ENCODE measurements at places on chromosomes 13 and 19.

GRCh38 chr19:22945560-22945959 lies 57.4 kb downstream of the ZNF728 start:
- no peak for DNase-seq

GRCh38 chr13:52849291-52850071 lies 1.0 kb upstream of the PCDH8 start:
- DNase-seq = no peak

DNA sequence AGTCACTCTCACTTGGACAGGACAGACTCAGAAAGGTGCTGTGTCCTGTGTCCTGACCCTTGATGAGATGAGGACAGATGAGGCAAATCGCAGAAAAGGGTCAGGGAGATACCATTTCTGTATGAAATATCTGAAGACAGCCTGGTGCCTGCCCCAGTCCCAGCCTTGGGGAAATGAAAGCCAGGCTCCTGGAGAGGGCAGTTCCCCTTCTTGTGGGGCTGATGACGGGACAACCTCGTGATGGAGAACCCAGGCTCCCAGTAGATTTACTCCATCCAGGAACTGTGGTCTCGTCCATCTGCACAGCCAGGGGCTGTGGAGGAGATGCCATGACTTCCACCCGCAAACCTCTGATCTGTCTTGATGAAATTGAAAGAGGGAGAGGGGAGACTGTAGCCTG lies 13.8 kb downstream of the LILRB1 start:
- DNase-seq = no peak

DNA sequence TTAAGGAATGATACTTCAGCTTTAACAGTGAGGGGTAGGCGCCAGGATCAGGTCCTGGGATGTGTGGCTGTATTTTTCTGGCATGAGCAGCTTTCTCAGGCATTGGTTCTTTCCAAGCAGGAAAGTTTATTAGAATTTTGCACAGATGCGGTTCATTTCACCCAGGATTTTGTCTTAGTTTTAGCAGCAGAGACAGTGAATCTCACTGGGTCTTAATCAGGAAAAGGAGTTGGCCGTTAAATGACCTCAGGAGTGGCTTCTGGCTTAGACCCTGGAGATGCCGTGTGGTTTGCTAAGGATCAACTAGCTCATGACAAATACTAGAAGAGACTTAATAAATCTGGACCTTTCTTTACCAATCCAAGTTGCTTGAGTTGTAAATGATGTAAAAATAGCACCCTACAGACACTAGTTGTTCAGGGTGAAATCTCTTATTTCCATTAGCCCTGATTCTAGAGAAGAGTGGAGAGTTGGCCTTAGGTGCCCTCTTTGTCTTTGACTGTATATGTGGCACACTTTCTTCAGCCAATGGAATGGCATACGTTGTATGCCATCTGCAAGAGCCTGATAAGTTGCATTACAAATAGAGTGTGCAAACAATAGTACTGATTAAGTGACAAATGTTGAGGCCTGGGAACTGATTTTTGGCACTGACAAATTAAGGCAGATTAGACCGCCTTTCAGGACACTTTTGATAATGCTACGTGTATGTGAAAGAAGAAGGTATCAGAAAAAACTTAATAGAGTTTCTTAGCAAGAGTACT lies 34.0 kb downstream of the LRCH1 start:
- peak; percentile 50 for DNase-seq

- no peak for DNase-seq
Observed at GRCh38 chr19:3565139-3565538, 7.6 kb upstream of the HMG20B start.

- no peak for DNase-seq
Observed at GRCh38 chr19:29645911-29646310, 19.4 kb upstream of the PLEKHF1 start.

- DNase-seq = no peak
Observed at GRCh38 chr19:40862333-40862732, 12.1 kb upstream of the CYP2A6 start.

DNA sequence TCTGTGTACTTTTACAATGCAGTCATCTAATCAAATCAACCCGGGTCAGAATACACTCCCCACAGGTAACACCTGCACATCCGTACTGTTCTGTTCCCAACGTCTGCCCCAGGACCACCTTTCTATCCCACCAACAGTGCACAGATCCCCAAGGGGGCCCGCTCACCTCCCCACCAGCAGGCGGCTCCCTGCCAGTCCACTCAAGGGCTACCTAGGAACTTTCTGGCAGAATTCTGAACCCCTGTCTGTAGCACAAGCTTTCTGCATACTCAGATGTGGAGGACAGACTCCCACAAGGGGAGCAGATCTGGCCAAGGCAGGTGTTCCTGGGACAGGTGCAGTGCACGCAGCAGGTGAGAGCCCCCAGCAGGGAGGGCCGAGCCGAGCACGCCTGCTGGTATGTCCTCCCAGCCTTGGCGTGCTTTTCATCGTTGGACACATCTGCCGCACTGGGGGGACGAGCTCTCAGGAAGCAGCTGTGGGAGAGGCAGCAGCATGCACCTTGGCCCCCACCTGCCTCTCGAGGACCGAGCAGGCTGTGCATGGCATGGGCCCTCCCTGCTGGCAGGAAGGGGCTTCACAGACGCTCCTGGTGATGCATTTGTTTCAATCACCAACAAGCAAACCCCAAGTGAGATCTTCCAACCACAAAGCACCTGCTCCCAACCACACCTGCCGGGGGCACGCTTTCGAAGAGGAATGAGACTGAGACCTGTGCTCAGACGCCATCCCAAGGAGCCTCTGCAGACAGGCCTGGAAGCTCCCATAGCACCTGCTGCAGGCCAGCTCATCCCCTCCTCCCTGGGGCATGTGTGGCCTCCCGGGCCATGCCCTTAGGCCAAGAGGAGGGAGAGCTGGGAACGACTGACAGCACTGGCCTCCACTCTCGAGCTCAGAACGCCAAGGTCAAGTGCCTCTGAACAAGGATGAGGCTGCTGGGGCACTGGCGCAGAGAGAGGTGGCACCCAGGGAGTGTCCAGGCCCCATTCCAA lies 35.9 kb downstream of the RAB20 start:
- DNase-seq = no peak

DNA sequence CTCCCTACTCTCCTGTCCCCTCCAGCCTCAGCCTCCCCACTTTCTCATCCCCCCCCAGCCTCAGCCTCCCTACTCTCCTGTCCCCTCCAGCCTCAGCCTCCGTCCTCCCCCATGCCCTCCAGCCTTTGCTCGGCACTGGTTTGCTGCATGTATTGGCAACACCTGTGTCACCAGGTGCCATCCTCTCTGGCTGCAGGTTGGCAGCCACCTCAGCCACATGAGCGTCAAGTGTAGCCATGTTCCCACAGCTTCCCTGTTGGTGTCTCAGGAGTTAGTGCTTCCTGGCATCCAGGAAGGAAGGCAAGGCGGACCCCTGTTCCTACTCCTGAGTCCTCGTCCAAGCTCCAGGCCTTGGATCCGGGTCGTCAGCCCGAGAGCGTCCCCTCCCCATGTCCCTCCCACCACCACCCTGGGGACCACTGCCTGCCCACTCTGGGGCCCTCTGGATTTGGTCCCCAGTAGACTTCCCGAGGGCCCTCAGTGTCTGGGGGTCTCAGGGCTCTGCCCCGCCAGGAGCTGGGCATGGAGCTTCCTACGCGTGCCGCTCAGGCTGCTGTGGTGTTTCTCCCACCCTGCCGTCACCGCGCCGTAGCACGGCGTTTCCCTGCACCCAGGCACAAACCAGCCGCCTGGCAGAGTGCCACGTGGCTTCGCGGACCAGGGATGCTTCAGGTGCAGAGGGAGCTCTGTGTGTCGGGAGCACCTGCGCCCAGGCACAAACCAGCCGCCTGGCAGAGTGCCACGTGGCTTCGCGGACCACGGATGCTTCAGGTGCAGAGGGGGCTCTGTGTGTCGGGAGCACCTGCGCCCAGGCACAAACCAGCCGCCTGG lies 128.3 kb upstream of the MCF2L start:
- no peak for DNase-seq

- no peak for DNase-seq
Observed at GRCh38 chr13:31436478-31436877, 236.7 kb downstream of the B3GLCT start.

- DNase-seq = no peak
Observed at GRCh38 chr13:99373436-99373835, 66.2 kb upstream of the GPR183 start.

GRCh38 chr19:16435238-16435917 lies 36.4 kb downstream of the EPS15L1 start:
- DNase-seq = peak; percentile 84

GRCh38 chr19:5775668-5776309 lies 8.8 kb downstream of the PRR22 start:
- DNase-seq = peak; percentile 42

GRCh38 chr13:64810750-64811149 lies 2419.4 kb downstream of the PCDH9 start:
- DNase-seq = no peak

GRCh38 chr19:10431254-10431942 lies 11.1 kb downstream of the PDE4A start:
- DNase-seq = no peak

- no peak for DNase-seq
Observed at GRCh38 chr13:36888645-36889044, 31.4 kb downstream of the SMAD9 start.

GRCh38 chr13:108313382-108313781 lies 43.9 kb downstream of the TNFSF13B start:
- DNase-seq = no peak

DNA sequence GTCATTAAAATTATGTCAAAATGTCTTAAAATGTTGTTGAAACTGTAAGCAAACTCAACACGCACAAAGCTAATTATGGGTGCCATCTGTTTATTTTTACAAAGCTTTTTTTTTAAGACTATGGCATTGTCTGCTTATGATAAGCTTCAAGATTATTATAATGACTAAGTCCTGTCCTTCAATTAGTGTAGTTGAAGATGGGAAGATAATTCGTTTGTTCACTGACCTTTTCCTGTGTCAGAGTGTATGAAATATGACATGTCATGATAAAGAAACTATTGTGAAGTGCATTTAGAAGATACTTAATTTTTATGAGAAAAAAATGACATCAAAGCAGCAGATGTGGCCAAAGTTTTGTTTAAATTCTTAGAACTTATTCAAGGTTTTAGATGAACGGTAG lies 211.3 kb downstream of the PCCA start:
- DNase-seq = no peak

DNA sequence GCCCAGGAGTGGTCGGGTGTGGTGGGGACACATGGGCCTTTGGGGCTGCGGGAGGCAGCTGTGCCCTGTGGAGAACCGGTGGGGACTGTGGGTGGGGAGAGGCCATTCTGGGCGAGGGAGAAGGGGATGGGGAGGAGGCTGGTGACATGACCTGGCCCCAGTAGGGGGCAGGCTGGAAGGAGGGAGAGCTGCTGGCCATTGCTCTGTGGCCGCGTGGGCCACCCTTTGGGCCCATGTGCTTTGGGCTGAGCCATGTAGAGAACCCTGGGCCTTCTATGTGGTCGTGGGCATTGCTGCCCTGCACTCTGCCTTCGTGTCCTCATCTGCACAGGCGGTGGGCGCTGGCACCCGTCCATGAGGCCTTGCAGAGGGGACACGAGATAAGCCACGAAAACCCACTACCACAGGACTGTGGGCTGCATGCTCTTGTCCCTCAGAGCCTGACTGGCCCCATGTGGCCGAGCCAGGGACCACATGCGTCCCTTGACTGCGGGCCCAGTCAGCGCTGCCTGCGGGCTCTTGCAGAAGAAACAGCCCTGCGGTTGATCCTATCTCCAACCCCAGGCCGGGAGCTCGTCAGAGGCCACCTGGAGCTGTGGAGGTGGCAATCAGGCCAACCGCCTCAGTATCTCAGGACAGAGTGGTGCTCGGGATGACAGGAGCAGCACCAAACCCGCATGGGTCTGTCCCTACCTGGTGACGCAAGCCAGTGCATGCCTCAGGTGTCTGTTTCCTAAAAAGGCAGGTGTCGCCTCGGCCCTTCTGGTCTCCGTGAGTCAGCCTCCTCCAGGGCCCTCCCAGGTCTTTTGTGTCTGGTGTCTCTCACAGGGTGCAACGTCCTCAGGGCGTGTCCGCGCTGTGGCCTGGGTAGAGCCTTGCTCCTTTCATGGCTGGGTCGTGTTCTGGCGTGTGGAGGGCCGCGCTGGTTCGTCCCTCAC lies 14.3 kb downstream of the FZR1 start:
- no peak for DNase-seq

DNA sequence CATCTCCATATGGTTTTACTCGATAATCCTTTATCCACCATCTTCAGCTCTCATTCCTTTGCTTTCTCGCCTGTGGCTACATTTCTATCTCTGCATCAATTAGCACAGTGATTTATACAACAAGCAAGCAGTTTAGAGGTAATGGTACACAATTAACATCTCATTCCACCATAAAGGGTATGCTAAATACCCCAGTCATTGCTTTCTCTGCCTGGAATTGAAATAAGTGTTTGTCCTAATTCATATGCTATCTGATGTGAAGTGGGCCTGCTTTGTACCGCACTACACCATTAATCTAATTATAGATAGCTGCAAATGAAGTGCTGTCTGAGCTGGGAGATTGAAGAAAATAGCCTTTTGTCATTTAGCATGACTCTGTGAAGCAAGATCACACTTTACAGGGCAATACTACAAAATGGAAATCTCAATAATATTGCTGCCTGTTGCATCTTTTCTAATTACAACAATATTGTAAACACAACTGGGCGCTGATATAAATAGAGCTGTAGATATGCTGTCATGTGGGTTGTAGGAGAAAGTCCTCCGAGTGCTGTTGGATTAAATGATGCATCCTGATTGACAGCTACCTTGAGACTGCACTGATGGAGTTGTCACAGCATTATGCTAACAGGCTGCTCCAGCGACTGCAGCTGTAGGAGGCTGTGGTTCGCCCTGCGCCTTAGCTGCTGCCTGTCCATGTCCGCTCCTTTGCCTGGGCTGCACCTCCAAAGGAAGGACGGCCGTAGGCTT lies 78.2 kb downstream of the GGACT start:
- DNase-seq = no peak

DNA sequence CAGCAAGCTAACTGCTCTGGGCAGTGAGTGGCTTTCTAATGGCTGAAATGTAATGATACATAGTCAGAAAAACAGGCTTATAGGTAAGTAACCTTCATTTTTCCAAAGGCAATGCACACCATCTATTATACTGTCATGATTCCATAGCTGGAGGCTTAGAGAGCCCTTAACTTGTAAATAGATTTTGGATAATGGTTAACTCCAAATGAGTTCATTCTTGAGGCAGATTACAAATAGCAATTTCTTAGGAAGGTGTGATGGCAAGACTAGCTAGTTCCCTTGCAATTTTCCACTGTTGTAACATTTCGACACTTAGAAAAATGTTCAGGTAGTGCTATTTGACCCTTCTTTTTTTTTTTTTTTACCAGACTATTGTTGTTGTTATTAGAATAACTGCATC lies 789.8 kb upstream of the PCDH9 start:
- no peak for DNase-seq
